Fibroblast of skin of left biceps (primary cell): ENCODE measurements at places on chromosomes 7 and 10.

GRCh38 chr10:68562661-68563570 is 2.8 kb downstream of the TET1 start:
- DNase-seq = no peak

DNA sequence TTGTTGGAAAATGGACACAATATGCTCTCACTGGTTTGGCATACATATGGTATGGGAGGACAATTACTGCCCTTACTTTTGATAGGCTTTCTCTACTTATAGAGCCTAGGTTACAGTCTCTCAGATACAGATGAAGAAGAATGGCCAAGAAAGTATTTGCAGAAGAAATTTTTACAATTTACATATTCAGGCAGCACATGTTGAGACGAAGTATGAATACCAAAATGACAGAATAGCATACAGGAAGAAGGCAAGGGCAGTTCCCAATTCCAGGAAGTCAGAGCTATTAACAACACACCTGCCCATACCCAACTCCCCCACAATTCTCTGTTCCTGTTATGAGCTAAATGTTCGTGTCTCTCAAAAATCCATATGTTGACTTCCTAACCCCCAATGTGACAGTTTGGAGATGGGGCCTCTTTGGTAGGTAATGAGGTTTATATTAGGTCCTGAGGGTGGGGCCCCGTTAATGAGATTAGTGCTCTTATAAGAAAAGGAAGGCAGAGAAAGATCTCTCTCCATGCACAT is 67.8 kb downstream of the DOCK4 start:
- DNase-seq = no peak

DNA sequence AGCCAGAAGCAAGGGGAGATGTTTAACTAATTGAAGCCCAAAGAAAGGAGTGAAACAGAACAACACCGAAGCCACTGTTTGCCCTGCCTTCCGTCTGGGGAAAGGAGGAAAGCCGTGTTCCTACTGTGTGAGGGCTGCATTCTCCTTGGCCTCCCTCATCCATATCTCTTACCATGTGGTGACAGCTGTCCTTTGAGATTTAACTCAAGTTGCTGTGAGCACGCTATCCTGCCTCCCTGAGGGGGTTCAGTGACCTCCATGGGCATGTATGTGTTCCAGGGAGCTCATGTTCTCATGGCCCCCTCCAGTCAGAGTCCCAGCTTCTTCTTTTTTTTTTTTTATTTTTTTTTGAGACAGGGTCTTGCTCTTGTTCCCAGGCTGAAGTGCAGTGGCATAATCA is 26.2 kb upstream of the CRHR2 start:
- DNase-seq = no peak

DNA sequence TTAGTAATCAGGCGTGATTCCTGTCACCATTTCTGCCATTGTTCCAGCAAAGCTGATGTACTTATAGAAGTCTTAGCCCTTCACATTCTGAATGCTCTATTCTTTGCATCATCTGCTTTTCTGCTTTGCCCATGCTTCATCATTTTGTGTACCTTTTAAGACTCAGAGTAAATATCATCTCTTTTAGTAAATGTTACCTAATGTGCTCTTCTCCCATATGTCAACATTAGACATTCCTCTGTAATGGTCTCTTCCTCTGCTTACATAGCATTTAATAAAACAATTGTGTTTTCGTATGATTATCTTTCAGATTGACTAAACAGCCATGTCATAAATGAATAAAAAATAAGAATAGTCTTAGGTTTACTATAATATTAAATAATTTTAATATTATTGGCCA is 719.6 kb upstream of the GRM3 start:
- no peak for DNase-seq

DNA sequence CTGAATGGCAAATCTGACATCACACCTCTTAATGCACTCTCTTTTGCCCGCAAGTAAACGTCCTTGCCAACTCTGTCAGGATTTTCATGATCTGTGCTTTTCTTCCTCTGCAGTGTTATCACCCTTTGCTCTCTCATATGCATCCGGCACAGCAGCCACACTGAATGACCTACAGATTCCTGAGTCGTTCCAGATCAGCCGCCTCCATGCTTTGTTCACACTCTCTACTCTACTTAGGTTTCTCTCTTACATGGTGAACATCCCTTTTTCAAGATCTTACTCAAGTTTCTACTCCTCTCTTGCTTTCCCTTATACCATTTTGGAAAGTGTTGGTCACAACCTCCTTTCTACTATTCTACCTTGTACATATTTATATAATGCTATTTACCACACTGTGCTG is 127.7 kb upstream of the AOAH start:
- no peak for DNase-seq

- DNase-seq = peak; percentile 2
Observed at GRCh38 chr7:150787321-150788281, 12.6 kb downstream of the TMEM176B start.

DNA sequence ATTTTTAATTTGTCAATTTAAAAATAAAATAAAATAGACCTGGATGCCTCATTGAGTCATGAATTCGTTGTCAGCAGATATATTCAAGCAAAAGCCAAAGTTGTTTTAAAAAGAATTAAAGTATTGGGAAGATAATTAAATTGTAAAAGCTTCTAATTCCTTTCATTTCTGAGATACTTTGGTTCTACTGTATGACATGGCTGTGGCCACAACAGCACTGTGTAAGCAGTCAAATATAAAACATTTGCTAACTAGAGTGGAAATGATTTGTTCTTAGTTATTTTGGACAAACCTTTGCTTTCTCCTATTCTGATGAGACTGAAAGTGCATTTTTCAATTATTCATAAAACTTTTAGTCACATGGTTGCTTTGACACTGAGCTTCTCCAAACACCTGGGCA is 143.6 kb upstream of the FAM13C start:
- DNase-seq = no peak

DNA sequence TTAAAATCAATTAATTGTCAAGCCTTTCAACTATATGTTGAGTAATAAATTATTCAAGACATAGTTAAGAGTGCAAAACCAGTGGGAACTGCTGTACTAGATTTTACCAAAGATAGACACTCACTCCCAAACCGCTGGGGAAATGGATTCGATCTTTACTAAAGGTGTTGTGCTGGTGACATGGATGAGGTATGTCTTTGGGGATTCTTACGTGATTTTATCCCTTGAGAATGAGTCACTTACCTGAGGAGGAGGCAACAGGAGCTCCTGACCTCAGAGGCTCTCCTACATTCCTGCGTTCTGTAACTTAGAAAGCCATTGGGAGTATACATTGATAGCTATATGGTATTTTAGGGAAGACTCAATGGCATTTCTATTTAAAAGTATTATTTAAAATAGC is 165.5 kb downstream of the PKD1L1 start:
- no peak for DNase-seq

GRCh38 chr7:106450716-106451115 is 165.9 kb upstream of the NAMPT start:
- DNase-seq = no peak

DNA sequence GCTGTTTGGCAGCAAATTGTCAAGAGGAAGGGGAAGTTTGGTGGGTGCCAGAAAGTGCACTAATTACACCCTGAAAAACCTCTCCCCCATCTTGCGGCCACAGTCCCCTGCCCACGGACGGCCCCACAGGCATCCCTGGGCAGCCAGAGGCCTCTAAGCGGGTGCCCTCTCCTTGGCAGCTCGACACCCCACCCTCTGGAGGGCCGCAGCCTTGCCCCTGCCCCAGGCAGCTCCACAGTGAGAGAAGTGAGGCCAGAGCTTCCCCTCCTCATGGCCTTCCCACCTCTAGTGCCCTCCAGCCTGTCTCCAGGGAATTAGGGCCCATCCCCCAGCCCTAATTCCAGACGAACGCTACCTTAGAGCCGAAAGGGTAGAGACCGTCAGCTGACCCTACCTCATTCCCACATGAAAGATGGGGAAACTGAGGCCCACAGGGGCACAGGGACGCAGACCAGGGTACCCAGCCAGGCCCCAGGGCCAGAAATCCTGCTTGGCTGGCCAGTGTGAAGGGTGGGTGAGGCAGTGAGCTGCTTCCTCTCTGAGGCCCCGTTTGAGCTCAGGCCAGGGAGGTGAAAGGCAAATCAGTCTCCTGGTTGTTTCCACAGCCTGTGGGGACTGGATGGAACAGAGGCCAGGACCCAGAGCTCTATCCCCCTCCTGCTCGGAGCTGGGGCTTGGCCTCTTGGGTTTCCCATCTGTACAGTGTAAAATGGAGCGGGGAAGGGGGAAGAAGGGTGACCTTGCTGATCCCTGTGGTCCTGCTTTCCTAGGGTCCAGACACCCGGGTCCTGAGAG is 10.0 kb downstream of the ZCCHC24 start:
- DNase-seq = no peak

- DNase-seq = no peak
Observed at GRCh38 chr7:14430926-14431325, 441.5 kb upstream of the ETV1 start.

- DNase-seq = no peak
Observed at GRCh38 chr7:112995059-112995824, 91.4 kb downstream of the GPR85 start.

GRCh38 chr10:5531558-5532306 is 7.0 kb downstream of the CALML3 start:
- no peak for DNase-seq

DNA sequence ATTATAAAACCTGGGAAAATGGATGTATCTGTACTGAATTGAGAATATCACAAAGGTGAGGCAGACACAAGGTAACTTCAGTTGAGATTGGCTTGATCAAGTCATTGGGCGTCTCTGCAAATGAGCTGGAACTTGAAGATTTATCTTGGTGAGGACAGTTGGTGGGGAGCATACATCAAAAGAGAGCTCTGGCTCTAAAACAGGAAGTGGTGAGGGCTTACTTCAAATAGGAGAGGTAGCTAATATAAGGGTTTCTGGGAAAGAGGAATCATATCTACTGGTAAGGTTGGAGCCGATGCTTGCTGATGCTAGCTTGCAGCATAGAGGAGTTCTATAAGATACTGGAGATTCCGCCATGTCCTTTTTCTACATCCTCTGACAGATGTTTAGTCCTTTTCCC is 39.9 kb upstream of the FGL2 start:
- DNase-seq = no peak

- peak; percentile 1 for DNase-seq
Observed at GRCh38 chr7:12257582-12257981, 46.5 kb downstream of the TMEM106B start.

GRCh38 chr7:157111311-157111710 is 27.4 kb upstream of the UBE3C start:
- DNase-seq = no peak

GRCh38 chr10:30737931-30738391 is 108.4 kb upstream of the LYZL2 start:
- no peak for DNase-seq

GRCh38 chr7:41984888-41985287 is 252.1 kb downstream of the GLI3 start:
- DNase-seq = no peak

DNA sequence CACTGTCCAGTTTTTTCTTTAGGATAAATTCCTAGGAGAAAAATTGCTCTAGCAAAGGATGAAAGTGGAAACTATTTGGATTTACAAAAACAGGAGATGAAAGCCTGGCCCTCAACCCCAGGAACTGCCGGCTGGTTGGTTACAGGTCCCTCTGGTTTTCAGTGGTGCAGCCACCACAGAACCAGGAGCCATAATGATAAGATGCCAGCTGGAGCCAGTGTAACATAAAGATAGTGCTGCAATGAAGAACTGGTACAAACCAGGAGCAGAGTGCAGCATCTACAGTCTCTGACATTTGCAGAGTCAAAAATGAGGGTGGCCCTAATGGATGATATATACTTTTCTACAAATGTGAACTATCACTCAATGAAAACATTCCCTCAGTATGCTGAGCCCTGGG is 20.4 kb upstream of the NUP42 start:
- DNase-seq = no peak

GRCh38 chr10:110694820-110695538 is 50.8 kb downstream of the RBM20 start:
- no peak for DNase-seq

GRCh38 chr7:73738220-73738611 is 386 bp downstream of the ABHD11 start:
- DNase-seq = no peak

DNA sequence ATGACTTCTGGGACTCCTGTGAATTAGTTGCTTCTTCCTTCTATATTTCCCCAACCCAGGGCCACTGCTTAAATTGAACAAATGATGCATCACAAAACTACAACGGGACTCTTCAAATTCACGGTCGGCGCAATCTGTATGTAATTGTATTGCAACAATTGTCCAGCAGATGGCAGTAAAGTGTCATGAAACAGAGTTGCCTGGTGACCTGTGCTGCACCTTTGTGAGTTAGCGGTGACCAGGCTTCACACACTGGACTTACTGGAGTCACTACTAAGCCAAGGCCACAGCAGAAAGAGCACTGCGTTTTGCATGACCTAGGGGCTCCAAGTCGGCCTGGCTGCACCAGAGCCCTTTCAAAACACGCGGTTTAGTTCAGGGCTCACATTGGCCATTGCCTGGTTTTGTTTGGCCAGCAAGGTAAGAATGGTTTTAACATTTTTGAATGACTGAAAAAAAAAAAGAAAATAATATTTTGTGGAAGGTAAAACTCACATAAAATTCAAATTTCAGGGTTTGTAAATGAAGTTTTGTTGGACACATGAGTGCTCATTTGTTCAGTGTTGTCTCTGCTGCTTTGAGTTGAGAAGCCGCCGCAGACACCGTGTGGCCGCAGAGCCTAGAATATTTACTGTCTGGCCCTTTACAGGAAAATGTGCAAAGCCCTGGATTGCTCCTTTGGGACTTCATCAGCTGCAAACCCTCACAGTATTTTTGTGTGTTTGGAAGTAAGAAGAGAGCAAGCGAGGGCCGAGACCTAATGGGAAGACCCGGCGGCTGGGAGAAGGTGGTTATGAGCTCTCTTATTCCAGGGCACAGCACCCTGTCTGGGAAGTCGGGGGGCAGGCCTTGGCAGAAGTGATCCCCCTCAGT is 23.2 kb upstream of the ZNF32 start:
- DNase-seq = no peak

DNA sequence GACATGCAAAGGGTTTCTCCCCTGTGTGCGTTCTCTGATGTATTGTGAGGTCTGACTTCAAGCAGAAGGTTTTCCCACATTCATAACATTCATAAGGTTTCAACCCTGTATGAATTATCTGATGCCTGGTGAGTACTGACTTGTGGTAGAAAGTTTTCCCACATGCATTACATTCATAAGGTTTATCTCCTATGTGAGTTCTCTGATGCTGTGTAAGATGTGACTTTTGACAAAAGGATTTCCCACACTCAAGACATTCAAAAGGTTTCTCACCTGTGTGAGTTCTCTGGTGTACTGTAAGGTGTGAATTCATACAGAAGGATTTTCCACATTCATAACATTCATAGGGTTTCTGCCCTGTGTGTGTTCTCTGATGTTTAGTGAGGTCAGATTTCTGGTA is 45.1 kb downstream of the ZNF33B start:
- no peak for DNase-seq
